A549 treated with CORT108297 at 1 μM for 4 hours (cell line): ENCODE measurements at places on chromosomes 12 and 14. TPM values are rescaled to one million over a fixed set of nuclear protein-coding genes. Genes with fewer than 3 reads are reported as not detected.

The PLEKHG7 gene
- total RNA-seq: 0.06 to 0.14 TPM (median 0.06 TPM) in 3 of 5 replicates, not detected in the others

The ETV6 gene
- 4.2 to 5.0 TPM (median 4.4 TPM) in 5 replicates for total RNA-seq

The ATXN2 gene
- total RNA-seq: 42.1 to 50.8 TPM (median 46.2 TPM) in 5 replicates

The CD9 gene
- total RNA-seq: 240 to 274 TPM (median 254 TPM) in 5 replicates

The HNF1A gene
- total RNA-seq: 4.2 to 6.5 TPM (median 5.9 TPM) in 5 replicates

The TAS2R8 gene
- total RNA-seq: not detected in 5 replicates

The TOMM20L gene
- total RNA-seq: not detected in 5 replicates

The RTL1 gene
- 0.26 to 0.31 TPM (median 0.30 TPM) in 5 replicates for total RNA-seq

The C12orf60 gene
- 1.7 to 2.2 TPM (median 1.9 TPM) in 5 replicates for total RNA-seq

The NOS1 gene
- 0.46 to 0.69 TPM (median 0.62 TPM) in 5 replicates for total RNA-seq

The OVCH1 gene
- not detected in 5 replicates for total RNA-seq

The FGD6 gene
- total RNA-seq: 12.5 to 17.4 TPM (median 14.9 TPM) in 5 replicates

The GPR135 gene
- total RNA-seq: 0.82 to 1.2 TPM (median 1.1 TPM) in 5 replicates
